Tibial nerve (tissue), 4 donors: ENCODE measurements at places on chromosomes 7 and 10.

GRCh38 chr10:13105184-13105583 lies 5.2 kb downstream of the OPTN start:
- H3K4me1 ChIP-seq: peaks cover 4% of the 10 kb centered on the region
- H3K27ac ChIP-seq: no peak overlapping the region
- H3K4me3 ChIP-seq: no peak overlapping the region
- DNase-seq: no peak
- H3K27me3 ChIP-seq: no peaks in the 10 kb centered on the region

DNA sequence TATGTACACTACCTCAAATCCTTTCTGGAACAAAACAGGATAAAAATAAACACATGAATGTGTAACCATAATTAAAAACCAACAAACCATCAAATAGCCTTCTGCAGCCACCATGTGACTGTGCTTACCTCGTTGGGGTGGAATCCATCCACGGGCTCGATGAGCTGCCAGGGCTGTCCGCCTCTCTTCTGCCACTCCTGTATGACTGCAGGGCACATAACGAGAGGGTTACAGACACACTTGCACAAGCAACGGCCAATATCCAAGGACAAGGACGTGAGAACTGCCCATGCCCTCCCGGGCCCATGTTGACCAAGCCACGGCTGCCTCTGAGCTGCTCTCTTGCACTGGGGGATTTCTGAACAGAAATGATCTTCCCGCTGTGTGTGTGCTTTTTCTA lies 132.2 kb downstream of the ANLN start:
- no peaks in the 10 kb centered on the region for H3K36me3 ChIP-seq
- no peaks in the 10 kb centered on the region for H3K4me1 ChIP-seq
- H3K27me3 ChIP-seq: no peaks in the 10 kb centered on the region
- H3K4me3 ChIP-seq: no peak overlapping the region
- no peak overlapping the region for H3K27ac ChIP-seq

- H3K4me3 ChIP-seq: no peak overlapping the region
- no peaks in the 10 kb centered on the region for H3K27me3 ChIP-seq
- H3K4me1 ChIP-seq: no peaks in the 10 kb centered on the region
- H3K27ac ChIP-seq: no peak overlapping the region
These were observed 40.3 kb downstream of the CD36 start for GRCh38 chr7:80678707-80679106.

DNA sequence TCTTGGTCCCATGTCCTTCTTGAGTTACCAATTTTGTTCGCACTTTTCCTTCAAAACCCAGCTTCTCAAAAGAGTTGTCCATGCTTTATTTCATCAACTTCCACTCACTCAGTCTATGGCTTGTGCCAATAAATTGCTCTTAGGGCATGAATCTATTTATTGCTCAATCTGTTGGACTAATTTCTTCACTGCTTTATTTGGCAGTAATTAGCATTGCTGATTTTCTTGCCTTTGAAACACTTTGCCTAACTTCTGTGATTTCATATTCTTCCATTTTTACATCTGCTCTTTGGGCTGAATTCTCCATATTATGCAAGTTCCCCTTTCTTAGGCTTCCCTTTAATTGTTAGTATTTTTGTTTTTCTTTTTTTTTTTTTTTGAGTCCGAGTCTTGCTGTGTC lies 16.8 kb downstream of the DLD start:
- no peak overlapping the region for H3K4me3 ChIP-seq
- H3K27ac ChIP-seq: peak overlapping the region; percentile 37
- DNase-seq: no peak
- no peaks in the 10 kb centered on the region for H3K36me3 ChIP-seq
- no peaks in the 10 kb centered on the region for H3K4me1 ChIP-seq
- no peaks in the 10 kb centered on the region for H3K27me3 ChIP-seq

DNA sequence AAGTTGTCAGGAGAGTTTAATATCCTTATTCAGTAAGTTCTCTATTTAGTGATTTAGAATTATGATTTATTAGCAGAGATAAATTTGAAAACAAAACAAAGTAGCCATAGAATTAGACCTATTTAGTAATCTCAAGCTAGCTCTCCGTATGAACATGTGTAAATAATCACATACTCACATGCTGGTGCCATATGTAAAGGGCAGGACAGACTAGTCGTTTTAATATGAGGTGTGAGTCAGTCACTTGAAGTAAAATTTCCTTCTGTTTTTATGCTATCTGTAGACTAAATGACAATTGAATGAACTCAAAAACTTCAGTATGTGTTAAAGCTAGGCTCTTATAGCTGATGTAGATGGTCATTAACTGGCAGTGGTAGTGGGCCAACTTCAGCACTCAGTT lies 67.1 kb downstream of the WAC start:
- no peak overlapping the region for H3K27ac ChIP-seq
- H3K36me3 ChIP-seq: peaks cover 12% of the 10 kb centered on the region
- no peaks in the 10 kb centered on the region for H3K27me3 ChIP-seq
- H3K4me1 ChIP-seq: no peaks in the 10 kb centered on the region
- H3K4me3 ChIP-seq: no peak overlapping the region
- no peak for DNase-seq
